ENCODE measurements at places on chromosomes 2 and 18. TPM values are rescaled to one million over a fixed set of nuclear protein-coding genes. Genes with fewer than 3 reads are reported as not detected.

COL4A3 gene
- total RNA-seq = 21.1 TPM

DNA sequence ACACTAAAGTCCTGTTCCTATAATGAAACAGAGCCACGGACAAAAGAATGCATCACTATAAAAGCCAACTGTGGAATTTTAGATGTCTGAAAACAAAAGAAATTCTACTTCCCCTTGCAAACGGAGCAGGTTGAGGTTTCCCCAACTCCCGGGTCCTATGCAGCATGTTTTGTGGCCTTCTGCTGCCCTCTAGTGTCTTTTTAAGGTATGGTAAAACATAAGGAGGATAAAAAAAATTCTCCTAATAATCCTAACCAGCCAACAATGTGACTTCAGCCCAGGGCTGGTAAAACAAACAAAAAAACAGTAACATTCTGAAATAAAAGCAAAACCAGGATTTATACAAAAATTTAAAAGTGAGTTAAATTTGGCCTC lies 539.5 kb downstream of the NRXN1 start:
- peak; percentile 65 for DNase-seq

DNA sequence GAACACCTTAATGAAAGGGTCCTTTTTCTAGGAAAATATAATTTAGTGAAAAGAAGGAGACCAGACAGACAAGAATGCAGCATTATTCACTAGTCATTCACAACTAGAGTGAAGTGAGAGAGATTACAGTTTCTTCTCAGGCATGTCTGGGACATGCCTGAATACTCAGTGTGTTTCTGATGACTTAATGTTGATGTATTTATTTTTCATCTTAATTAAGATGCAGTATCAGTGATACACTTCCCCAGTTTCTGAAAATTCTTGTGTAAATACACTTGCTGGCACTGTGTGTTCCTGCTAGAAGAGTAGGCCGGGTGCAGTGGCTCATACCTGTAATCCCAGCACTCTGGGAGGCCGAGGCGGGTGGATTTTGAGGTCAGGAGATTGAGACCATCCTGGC lies 143.6 kb downstream of the MYO3B start:
- DNase-seq = no peak

GRCh38 chr2:16187482-16187817 lies 247.1 kb downstream of the MYCN start:
- no peak for DNase-seq

DNA sequence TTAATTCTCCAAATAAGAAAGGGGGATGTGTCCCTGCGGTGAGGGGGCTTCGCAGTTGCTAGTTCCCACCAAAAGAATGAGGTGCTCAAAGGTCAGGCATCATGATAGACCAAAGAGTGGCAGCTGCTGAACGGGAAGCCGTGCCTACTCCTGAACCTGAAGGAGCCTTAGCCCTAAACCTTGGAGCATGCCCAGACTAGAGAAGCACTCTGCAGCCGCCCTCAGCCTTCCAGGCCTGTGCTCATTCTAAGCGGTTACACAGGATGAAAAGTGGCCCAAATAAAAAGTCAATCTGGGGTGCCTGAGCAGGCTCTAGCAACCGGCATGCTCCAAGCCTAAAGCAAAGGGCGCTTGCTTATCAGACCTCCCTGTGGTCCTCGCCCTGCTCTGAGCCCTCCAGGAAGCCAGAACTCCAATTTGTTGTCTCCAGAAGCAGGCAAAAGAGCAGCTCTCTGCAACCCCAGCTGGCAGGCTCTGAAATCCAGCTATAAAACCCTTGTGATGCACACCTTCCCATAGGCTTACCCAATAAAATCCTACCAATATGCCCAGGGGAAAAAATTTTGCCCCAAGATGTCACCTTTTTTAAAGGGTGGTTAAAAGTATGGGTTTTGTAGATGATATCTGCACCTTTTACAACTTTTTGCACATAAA lies 17.5 kb downstream of the UXS1 start:
- DNase-seq = no peak

DNA sequence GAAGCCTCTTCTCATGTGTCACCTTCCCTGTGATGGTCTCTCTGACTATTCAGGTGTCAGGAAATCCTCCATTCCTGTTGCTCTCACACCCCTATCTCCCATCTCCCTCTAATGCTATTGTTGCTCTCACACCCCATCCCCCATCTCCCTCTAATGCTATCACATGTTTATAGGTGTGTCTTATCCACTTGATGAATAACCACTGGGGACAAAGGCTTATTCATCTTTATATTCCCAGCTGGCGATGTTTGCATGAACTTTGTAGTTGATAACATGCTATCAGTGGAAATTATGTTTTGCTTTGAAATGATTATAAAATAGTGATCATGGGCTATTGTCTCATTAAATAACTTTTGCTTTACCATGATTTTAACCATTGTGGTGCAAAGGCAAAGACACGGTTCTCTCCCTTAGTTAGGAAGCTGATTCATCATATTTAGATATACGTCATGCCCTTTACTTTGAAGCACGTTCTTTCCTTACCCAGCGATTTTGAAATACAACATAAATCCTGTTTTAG lies 220.5 kb downstream of the PMAIP1 start:
- no peak for DNase-seq

- no peak for DNase-seq
Measured at GRCh38 chr2:150619607-150620330, 132.3 kb upstream of the RND3 start.

DNER gene
- total RNA-seq = 4.7 TPM

GRCh38 chr2:106867196-106867953 lies 18.6 kb downstream of the ST6GAL2 start:
- peak; percentile 18 for DNase-seq

DNA sequence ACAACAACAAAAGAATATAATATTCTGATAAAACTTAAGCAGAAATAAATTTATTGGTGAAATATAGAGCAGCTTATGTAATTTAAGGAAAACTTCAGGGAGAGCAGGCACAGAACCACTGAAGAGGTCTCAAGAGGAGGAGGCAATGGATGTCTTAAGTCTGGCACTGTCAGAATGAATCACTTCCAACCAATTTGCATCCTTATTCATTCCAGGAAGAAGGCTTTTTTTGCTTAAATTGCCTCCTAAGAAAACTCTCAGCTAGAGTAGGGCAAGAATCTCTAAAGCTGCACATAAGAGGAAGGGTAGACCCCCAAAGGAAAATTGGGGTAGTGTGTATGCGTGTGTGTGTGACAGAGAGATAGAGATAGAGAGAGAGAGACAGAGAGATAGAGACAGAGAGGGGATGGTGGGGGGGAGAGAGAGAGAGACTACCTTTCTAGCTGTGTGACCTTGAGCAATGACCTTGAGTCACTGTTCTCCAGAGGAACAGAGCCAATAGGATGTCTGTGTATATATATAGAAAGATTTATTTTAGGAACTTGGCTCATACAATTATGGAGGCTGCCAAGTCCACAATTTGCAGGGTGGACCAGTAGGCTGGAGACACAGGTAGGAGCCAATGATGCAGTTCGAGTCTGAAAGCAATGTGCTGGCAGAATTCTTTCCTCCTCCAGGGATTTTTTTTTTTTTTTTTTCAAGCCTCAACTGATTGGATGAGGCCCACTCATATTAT lies 96.4 kb upstream of the LINC00305 start:
- DNase-seq = peak; percentile 55

- DNase-seq = no peak
Measured at GRCh38 chr2:95670167-95670566, 78.4 kb downstream of the TRIM43 start.

- DNase-seq = no peak
Measured at GRCh38 chr18:50044402-50044801, 150.5 kb downstream of the MYO5B start.

DNA sequence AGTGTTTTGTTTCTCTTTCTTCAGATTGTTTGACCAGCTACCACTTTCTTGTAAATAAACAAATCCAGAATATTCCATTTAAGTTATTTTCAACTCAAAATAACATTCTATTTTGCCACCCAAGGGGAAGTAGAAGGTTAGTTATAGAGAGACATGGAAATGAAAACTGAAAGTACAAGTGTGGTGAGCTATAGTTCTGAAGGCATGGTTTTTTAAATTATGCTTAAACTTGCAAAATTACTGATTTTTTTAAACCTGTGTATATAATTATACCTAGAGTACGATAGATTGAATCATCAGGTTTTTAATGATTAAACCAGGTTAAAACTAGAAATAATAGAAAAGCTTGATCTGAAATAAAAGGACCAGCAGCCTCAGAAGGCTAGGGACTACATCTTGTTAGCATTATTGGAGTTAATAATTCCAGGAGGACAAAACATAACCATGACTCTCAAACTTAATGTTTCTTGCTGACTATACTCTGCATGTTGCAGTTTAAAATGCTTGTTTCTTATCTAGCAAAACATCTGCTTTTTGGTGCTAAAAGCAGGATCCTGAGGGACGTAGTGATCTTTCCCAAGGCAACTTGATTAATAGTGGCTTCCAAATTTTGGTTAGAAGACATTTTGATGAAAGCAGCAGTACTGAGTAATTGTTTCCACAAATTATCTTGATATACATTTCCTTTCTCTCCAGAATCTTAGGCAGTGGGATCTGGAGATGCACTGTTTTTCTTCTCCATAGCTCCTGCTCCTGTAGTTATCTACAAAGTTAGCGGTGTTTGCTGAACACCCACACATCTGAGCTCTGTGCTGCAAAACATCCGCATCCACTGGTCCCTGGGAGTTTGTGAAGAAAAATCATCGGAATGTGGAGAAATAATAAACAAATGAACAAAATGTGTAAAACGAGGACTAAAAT lies 327.2 kb upstream of the PKDCC start:
- no peak for DNase-seq

DNA sequence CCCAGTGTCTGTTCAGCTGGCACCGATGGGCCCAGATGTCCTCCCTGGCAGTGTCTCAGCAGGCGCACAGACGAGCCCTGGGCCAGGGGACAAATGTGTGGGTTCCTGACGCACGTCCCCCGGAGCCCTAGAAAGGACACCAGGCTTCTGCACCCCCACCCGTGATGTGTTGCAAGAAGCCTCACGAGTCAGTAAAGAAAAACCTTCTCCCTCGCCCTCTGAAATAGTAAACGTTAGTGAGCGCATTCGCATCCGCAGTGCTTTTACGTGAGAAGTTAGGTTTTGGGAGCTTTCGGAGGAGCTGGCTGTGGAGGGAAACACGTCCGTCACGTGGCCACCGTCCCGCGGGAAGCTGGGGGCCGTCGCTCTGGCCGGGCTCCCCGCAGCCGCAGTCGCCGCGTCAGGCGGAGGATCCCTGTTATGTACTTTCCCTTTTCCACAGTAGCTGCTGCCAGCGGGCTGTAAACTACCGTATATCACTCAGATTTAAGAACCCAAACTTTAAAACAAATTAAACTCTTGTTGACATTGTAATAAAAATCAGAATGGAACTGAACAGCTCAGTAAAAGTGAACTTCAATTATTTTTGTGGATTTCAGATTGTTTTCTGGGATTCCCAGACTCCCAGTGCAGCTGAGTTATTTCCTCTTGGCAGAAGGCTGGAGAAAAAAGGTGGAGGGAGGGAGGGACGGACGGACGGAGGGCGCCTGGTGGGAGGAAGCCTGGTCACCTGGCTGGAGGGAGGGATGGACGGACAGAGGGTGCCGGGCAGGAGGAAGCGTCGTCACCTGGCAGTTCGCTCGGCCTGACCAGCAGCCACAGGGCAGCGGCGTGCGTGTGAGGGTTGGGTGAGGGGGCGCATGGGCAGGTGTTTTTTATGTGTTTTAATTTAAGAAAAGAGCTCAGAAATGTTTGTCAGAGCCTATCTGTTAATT lies 112.1 kb downstream of the NFATC1 start:
- peak; percentile 77 for DNase-seq

DNA sequence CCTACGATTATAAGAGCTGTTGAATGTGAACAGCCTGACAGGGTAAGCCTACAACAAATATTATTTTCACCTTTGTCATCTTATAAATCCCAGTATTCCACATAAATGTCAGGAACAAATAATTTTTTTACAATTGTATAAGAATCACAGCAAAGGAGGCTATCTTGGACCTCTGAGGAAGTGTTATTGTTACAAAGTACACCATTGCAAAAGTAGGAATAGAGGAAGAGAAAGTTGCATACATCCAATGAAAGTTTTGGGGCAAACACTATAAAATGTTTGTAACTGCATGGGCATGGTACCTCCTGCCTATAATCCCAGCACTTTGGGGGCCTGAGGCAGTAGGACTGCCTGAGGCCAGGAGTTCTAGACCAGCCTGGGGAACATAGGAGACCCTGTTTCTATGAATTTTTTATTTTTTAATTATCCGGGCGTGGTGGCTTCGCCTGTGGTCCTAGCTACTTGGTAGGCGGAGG lies 715 bp upstream of the MEMO1 start:
- DNase-seq = no peak

- DNase-seq = no peak
Measured at GRCh38 chr18:46169464-46169941, 65.3 kb downstream of the HAUS1 start.

BBS5 gene
- total RNA-seq = 22.5 TPM

- no peak for DNase-seq
Measured at GRCh38 chr18:6009756-6010155, 114.4 kb upstream of the TMEM200C start.

- no peak for DNase-seq
Measured at GRCh38 chr18:35588995-35589394, 7.5 kb downstream of the GALNT1 start.

DNA sequence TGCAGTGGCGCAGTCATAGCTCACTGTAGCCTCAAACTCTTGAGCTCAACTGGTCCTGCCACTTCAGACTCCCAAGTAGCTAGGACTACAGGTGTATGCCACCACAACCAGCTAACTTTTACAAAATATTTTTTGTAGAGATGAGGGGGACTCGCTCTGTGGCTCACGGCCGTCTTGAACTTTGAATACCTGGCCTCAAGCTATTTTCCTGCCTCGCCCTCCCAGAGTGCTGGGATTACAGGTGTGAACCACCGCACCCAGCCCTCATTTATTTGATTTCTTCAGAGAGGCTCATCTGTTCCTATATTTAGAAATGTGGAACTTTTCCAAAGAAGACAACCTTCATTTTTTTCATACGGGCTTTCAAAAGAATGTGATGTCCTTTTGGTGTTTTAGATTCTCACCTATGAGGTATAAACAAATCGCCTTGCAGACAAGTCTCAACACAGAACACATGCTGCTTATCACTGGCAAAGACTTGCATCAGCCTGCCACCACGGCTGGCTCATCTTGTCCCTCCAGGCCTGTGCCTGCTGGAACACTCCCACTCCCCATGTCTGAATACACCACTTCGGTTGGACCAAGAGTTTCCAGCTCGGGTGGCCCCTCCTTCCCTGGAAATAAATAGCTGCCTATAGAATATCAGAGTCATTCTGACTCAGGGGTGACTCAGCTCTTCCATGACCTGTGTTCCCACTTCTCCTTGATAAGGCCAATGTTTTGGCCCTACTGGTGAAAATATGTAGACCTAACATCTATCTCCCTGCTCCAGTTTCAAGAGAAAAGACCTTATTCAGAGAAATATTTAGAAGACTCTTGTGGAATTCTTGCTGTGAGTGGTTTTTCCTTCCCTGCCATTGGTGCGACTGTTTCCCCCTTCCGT lies 202.6 kb downstream of the TGIF1 start:
- DNase-seq = peak; percentile 49
